NCI-H1417 treated with DMSO at 0.1 percent for 48 hours (cell line): ENCODE measurements at places on chromosomes 13 and 19.

DNA sequence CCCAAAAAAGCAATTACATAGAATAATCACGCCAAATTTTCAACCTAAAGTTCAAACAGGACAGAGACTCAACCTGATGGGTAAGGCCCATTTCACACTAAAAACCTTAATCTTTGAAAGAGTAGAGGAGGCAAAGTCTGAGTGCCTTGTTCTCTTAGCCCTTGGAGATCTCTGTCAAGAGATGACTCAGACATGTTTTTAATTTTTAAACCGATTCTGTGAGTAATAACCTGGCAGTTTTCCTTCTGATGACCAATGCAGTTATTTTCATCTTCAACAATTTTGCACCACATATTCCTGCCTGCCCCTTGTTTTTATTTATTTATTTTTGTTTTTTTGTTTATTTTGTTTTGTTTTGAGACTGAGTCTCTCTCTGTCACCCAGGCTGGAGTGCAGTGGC is 11.5 kb upstream of the TNFSF9 start:
- DNase-seq, result no peak

GRCh38 chr13:114124921-114125320 is 7.5 kb downstream of the RASA3 start:
- no peak for DNase-seq

GRCh38 chr13:110850006-110850405 is 64.9 kb downstream of the ANKRD10 start:
- DNase-seq, result no peak

DNA sequence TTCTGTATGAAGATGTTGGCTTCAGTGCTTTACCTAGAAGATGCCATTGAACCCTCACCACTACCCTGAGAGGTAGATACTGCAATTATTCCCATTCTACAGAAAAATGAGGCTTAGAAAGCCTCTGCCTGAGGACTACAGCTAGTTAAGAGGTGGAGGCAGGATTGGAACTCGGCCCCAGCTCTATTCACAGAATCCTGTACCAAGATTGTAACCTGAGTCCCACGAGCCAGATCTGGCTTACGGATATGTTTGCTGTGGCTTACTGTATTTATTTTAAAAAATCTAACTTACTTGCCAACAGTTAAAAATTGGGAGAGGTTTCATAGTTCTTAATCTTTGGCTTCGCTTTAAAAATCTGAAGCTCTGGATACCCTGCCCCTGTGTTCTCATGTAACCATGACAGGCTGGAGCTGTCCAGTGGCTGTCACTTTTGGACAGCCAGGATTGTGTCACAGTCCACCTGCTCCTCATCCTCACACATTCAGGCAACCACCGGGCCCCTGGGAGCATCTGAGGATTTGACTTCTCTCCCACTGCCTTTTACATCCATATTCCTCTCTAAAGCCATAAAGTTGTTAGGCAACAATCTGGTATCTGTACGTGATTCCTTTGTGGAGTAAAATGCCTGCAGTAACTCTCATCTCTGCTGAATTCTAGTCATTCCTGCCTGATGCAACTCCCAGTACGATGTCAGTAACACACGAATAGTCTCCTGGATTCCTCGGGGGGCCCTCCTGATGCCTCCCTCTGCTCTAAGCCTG is 160.8 kb upstream of the SERP2 start:
- DNase-seq, result no peak

DNA sequence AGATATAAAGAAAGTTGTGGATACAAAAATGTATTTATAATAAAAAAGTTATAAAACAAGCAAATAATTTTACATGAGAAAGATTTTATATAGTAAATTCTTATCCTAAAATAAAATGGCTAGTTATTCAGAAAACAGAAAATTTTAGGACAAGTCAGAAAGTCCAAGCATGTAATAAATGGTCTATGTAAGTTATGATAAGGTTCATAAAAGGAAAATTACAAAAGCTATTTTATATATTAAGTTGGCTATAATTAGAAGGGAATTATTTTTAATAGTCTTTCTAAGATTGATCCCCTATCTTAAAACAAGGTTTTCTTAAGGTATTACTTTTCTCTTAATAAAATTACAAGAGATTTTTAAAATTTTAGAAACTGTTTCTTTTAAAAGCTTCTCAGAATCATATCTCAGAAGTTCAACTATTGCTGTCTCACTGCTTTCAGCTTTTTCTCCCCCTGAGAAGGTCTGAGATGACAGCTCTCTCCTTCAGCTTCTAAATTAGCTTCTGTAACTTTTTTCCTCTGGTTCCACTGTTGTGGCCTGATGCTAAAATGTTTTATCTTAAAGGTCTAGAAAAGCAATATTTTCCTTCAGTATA is 8.7 kb downstream of the CCDC169 start:
- DNase-seq, result no peak
